ENCODE measurements at places on chromosomes 7 and 10.

GRCh38 chr7:70113536-70113935, 515.3 kb downstream of the AUTS2 start:
- no peak for DNase-seq

GRCh38 chr10:52644373-52645186, 128.0 kb downstream of the MBL2 start:
- DNase-seq = no peak

GRCh38 chr7:47830015-47830414, 118.3 kb downstream of the PKD1L1 start:
- no peak for DNase-seq

GRCh38 chr10:89074120-89074519, 83.5 kb downstream of the FAS start:
- DNase-seq = peak; percentile 65

GRCh38 chr7:74474271-74474865, 20.7 kb downstream of the GTF2IRD1 start:
- DNase-seq = no peak

All from left ventricle myocardium superior (tissue), 1 donor.